ENCODE measurements at places on chromosomes 1 and 21. TPM values are rescaled to one million over a fixed set of nuclear protein-coding genes. Genes with fewer than 3 reads are reported as not detected.

Gene ANKRD65
- total RNA-seq: 0.54 TPM

Gene SERPINC1
- total RNA-seq: not detected

DNA sequence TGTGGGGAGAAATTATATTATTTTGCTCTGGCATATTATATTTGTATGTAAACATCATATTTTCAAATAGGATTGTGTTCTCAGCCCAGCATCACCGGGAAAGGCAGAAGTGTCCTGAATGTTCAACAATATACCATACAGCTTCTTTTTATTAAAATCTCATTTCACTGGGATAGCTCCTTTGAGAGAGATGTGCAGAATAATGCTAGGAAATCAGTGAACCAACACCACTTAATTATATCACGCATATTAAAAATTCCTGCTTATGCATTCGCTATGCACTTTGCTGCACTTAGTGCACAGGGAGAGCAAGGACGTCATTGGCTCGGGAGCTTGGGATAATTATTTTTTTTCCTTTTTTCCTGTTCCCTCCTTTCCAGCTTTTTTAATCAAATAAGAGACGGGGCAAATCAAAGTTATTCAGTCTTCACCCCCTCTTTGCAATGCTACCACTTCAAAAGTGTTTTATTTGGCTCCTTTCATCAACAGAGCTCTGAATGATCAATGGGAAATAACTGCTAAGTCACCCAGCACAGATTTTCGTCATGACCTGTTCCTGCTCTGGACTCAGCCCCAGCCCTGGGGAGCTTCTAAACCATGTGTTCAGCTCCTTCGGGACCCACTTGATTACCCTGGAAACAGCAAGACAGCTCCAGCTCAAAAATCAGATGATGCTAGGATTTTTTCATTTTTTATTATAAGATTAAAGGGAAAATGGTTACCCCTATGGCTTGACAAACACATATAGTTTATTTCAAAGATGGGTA lies 165.5 kb upstream of the DUSP10 start:
- no peak for DNase-seq

Gene CYP4Z1
- not detected for total RNA-seq

- DNase-seq: no peak
Measured at GRCh38 chr1:186518395-186518794, 57.5 kb upstream of the PDC start.

DNA sequence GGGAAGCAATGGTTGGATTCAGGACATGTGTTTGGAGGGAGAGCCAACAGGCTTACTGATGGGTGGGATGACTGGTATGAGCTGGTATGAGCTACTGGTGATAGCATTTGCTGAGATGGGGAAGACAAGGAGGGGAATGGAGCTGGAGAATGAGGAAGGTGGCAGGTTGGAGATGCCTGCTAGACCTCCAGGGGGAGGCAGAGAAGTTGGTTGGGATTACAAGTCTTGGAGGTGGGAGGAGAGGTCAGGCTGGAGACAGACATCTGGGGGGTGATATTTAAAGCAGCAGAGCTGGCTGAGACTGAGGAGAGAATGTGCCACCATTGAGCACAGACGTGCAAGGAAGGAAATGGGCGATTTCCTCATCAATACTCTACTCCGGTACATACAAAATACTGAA lies 31.8 kb upstream of the ENO1 start:
- DNase-seq: no peak
